Activated naive CD8-positive, alpha-beta T cell treated with anti-CD3 and anti-CD28 coated beads, Interleukin-2, amount 50 U/mL, for 16 hours (primary cell): ENCODE measurements at places on chromosomes 11 and 22.

DNA sequence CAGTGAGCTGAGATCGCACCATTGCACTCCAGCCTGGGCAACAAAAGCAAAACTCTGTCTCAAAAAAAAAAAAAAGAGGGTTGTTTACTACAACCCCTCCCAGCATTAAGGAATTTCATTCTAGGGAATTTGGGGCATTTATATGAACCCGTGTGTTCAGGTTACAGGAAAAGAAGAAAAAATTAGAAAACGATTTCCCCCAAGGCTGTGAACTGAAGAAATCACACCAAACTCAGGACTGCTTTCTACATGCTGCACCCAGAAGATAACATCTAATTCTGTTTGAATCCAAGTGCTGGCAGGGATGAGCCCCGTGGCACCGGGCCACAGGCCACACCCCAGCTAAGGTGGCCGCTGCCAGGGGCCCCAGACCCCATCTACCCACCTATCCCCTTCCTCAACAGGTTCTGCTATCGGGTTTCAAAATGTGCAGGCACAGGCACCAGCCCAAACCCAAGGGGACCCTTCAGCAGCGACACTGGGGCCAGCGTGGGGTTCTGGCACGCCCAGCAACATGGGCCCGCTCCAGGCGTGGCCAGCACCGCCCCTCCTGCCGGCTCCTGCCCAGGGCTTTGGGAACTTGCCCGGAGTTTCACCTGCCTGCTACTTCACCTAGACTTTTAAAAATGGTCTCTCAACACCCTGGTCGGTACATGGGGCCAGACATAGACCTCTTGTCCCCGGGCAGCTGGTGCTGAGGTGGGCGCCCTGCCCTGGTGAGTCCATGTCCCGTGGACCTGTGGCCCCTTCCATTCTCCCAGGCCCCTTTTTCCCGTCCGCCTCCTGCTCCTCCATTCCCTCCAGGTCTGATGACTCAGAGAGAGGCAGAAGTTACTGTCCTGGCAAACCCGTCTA lies 11.8 kb downstream of the CELSR1 start:
- DNase-seq = no peak

DNA sequence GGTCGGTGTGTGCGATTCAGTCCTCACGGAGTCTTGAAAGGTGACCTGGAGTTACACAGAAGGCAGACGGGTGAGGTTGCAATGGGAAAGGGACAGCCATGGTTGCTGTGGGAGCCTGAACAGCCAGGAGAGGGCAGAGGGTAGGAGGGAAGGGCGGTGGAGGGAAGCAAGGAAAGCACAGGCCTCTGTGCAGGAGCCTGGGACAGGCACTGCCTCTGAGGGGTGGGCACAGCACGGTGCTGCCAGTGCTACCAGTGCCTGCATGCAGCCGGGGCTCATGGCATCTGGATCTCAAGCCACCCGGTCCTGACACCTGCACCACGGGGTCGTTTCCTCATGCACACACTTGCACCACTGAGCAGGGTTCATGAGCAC lies 401.0 kb downstream of the TBC1D22A start:
- no peak for DNase-seq

DNA sequence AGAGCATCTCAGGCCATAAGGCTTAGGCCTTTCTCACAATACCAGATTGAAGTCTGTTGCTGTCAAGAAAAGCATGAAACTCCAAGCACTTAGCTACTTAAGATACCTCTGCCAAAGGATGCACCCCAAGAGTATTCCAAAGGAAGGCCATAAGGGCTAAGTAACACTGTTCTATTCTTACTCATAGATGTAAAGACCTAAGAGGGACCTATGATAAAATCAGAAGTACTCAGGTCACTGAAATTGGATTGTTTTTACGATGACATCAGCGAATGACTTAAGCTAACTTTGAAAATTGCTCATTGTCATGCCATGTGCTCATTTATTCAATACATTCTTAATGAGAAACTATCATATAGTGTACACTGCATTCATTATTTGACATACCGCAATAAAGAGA lies 172.8 kb downstream of the KCNA4 start:
- no peak for DNase-seq

DNA sequence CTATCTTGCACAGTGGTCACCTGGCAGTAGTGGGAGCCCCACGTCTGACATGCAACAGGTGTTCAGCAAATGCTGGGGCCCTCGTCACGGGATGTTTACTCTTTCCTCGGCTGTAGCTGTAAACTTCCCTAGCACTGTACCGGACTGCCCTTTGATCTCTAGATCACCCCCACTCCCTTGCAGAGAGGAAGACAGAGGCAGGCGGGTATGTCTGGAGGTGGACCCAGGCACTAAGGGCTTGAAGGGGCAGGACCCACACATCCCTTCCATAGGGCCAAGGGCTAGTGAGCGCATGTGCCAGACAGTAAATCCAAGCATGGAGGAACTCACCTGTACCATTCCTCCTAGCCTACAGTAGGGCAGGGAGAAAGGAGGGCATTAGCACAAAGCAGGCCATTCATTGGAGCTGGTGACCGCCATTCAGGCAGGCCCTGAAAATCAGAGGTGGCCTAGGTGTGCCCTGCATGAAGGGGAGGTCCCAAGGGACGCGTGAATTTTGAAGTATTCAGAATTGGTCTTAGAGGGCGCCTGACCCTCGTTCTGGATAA lies 1.9 kb upstream of the SMTN start:
- DNase-seq = no peak

DNA sequence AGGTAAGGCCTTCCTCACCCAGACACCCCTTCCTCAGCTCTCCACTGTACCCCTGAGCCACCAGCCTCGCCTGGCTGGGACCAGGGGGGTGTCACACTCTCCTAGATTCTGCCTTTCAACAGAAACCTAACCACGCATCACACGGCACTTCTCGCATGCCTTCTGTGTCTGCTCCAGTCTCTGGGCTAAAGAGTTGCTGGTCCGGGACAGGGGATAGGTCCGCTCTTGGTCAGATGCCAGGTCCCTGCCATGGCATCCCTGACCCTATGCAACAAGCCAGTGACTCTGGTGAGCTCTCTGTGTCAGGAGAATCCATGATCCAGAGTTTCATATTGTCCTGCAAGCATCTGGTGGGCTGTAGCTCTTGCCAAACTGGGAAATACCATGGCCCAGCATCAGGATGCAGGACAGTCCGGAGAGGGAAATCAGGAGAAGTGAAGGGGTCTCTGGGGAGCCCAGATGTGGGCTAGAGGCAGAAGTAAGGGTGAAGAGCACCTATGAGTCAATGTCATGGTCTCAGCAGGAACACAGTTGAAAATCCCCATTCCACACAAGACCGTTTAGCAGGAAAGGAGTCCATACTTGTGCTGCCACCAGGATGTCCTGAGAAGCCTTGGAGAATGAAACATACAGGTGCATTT lies 14.1 kb downstream of the IGLL5 start:
- no peak for DNase-seq

DNA sequence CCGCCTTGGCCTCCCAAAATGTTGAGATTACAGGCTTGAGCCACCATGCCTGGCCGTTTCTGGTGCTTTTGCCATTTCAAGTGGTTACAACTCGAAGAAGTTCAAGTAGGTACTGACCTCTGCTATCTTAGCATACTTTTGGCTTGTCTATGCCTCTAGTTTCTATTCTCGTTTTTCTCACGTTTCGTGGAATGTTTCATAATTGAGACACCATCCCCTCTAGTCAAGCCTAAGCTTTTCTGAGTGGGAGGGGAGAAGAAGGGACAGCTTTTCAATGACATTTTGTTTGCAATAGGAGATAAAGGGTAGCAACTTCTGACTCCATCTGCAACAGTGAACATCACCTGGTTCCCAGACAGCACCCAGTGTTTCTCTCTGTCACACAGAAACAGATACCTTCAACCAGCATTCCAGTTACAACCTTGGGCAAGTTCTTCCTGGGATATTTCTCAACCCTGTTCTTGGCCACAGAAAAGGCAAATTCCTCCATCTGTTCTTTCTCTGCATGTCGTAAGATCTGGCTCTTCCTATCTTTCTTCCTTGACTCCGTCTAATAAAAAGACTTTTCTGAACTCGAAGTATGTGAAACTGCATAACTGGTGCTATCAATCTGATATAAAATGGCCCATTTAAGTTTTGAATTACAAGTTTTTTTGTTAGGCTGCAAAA lies 25.5 kb downstream of the DDI1 start:
- no peak for DNase-seq

- no peak for DNase-seq
Observed at GRCh38 chr22:17951315-17951714, 73.0 kb downstream of the MICAL3 start.

- DNase-seq = no peak
Observed at GRCh38 chr22:24435861-24436371, 8.5 kb downstream of the ADORA2A start.

- DNase-seq = no peak
Observed at GRCh38 chr22:20524004-20524481, 16.6 kb downstream of the MED15 start.

GRCh38 chr11:77303328-77303727 lies 1.8 kb upstream of the GDPD4 start:
- no peak for DNase-seq

- no peak for DNase-seq
Observed at GRCh38 chr11:111320728-111321568, 22.6 kb downstream of the POU2AF3 start.

- DNase-seq = no peak
Observed at GRCh38 chr11:78229106-78229505, 40.4 kb downstream of the USP35 start.

GRCh38 chr11:67406969-67407687 lies 3.2 kb downstream of the TBC1D10C start:
- DNase-seq = no peak
